Cortex of kidney (tissue), 1 donor: ENCODE measurements at places on chromosomes 3 and 15.

- DNase-seq, result no peak
Observed at GRCh38 chr3:129439226-129439816, 427 bp downstream of the MBD4 start.

DNA sequence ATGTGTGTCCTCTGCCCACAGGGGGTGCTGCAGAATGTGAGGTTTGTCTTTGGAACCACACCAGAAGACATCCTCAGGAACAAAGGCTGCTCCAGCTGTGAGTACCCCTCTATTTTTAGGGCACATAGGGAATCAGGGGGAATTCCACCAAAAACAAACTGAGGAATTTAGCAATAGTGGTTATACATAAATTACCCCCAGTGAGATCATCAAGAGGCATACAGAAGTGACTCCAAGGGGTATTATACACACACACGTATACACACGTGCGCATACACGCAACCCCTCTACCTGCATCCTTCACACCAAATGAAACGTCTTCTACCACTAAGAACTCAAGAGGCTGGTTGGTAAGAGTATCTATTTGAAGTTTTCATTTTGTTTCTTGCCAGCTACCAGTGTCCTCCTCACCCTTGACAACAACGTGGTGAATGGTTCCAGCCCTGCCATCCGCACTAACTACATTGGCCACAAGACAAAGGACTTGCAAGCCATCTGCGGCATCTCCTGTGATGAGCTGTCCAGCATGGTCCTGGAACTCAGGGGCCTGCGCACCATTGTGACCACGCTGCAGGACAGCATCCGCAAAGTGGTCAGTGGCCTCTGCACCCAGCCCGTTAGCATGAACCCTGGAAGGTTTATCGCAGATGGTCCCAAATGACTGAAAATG is 2.9 kb downstream of the THBS1 start:
- DNase-seq, result no peak

DNA sequence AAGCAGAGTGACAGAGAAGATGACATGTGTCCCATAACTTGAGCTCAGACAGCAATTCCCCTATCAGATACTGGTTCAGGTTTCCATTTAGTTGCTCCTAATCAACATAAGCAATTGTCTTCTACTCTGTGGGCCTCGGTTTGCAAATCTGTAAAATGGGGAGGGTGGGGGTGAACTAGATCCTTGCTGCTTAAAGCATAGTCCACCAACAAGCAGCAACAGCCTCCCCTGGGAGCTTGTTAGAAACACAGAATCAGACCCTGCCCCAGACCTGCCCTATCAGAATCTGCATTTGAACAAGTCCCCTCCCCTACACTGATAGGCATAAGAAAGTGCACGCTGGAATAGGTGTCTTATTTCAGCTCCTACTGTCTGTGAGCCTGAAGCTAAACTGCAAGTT is 87.8 kb downstream of the CEMIP start:
- DNase-seq, result no peak

- DNase-seq, result no peak
Observed at GRCh38 chr3:46670000-46670890, 23.2 kb downstream of the ALS2CL start.

GRCh38 chr15:101062063-101062462 is 142.9 kb downstream of the LRRK1 start:
- DNase-seq, result no peak

DNA sequence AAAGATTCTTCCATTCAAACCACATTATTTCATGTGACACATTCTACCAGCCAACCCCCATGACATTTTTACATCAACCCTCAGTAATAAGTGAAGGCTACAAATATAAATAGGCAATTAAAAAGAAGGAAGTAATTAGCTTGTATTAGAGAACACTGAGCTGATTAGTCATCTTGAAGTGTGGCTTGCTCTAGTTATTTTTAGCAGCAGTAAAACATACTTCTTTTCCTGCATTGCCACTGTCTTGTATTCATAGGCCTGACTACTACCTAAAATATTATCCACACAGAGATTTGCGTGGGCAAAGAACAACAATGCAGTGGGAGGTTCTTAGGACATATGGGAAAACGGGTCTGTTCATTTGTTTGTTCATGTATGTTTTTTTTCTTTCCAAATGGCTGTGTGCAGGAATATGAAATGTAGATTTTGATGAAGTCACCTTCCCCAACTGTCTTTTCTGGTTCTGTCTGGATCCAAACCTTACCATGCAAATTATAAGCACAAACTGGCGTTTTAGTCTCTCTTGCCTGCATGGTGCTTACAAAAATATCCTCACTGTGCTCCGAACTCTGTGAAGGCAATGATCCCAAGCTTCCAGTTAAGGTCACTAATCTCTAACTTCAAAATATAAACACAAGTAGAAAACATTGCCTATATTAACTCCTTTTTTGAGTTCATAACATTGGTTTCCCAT is 31.5 kb upstream of the TM4SF4 start:
- no peak for DNase-seq

DNA sequence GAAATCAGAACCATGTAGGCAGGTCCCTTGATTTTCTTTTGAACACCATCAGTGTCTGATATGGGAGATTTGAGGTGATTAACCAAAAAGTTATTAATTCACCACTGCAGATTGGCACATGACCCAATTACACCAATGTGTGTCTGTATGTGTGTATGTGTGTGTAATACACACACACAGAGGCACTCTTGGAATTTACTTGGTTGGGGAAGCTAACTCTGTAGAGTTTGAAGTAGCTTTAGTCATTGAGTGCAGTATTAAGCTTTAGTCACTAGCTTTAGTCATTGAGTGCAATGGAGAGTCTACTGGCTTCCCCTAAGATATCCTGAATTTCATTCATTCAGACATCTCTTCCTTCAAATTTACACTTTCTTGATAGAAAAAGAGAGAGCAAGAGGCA is 109.4 kb upstream of the C15orf61 start:
- DNase-seq, result no peak

DNA sequence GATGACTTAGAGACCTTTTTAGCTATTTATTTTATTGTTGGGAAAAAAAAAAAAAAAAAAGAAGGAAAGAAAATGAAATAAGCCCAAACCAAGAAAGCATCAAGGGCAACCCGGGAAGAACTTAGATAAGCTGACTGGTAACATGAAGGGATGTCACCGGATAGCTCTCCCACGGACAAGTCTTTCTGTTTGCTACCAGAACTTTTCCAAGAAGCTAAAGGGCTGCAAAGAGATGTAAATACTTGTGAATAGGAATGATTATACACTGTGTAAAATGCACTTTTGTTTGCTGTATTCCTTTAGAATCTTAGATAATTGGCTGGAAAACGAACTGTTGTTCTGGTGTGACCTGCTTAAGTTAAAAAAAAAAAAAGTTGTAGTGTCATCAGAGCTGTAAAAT is 2.8 kb downstream of the FOXB1 start:
- DNase-seq, result no peak

DNA sequence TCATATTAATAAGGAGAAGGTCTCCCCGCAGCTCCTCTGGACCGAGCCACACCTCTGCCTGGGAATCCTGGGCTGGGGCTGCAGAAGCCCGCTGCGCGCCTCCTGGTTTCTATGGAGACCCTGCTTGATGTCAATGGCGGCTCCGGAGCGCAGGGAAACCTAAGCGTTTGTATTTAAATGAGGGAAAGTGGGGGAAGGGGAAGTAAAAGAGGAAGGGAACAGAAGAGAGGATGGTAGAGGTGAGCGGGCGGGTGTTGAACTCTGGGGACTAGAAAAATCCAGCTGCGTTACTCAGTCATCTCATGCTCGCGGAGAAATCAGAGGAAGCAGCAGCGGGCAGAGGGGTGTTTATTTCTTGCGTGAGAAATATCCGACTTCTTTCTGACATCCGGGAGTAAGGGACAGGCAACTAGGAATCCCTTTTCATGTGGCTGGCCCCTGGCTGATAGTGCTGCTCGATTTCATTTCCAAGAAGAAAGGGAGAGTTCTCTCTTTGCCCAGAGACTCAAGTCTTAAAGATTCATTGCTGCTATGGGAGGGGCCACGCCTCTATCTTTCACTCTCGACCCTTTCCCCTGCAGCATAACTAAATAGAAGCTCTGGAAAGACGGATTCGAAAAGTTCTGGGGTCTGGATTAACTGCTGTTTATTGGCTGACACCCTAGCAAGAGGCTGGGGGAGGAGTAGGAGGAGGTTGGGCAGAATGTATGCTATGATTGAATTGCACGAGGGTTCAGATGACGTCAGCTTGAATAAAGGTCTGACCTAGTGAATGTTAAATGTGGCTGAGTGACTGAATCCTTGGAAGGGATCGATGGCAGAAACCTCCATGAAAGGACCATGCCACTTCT is 110.5 kb upstream of the GAP43 start:
- DNase-seq, result no peak

GRCh38 chr15:82663186-82663600 is 16.0 kb upstream of the CPEB1 start:
- no peak for DNase-seq

- DNase-seq, result no peak
Observed at GRCh38 chr3:29759411-29760225, 478.7 kb downstream of the RBMS3 start.

- no peak for DNase-seq
Observed at GRCh38 chr3:168251371-168251770, 155.6 kb upstream of the GOLIM4 start.

- no peak for DNase-seq
Observed at GRCh38 chr15:63112871-63113270, 8.8 kb upstream of the LACTB start.

GRCh38 chr3:167839460-167840134 is 104.1 kb downstream of the SERPINI1 start:
- DNase-seq, result no peak

- no peak for DNase-seq
Observed at GRCh38 chr3:17352620-17353019, 389.8 kb downstream of the TBC1D5 start.

GRCh38 chr3:184765730-184766074 is 46.3 kb upstream of the VPS8 start:
- no peak for DNase-seq

DNA sequence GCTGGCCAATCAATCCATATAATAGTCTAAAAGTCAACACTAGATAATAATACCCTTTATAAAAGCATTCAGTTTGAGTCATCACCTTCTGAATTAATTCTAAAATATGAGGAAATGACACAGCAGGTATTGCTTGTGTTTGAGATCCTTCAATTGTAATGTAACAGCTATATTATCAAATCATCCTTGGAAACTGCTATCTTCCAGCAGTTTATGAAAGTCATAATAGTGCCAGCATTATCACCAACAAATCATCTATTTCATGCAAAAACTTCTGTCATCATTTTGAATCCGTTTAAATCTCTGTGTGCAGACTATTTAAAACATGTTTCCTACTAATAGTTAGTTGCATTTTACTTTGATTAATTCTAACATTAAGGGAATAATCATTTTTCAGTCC is 468.7 kb downstream of the CADM2 start:
- DNase-seq, result no peak

- no peak for DNase-seq
Observed at GRCh38 chr3:48218537-48218936, 4.8 kb upstream of the CAMP start.

GRCh38 chr3:97932387-97932801 is 39.8 kb downstream of the RIOX2 start:
- no peak for DNase-seq
